ENCODE measurements at places on chromosomes 16 and 17. TPM values are rescaled to one million over a fixed set of nuclear protein-coding genes. Genes with fewer than 3 reads are reported as not detected.

Gene KIF19
- total RNA-seq, result not detected

Gene RNPS1
- 81.1 TPM for total RNA-seq

Gene DDX52
- total RNA-seq, result 35.9 TPM

Gene AIPL1
- total RNA-seq, result not detected

Gene IGSF6
- 2.9 TPM for total RNA-seq

Gene GEMIN4
- 7.7 TPM for total RNA-seq

Gene FBXW10
- 0.82 TPM for total RNA-seq

Gene ZNF668
- 9.0 TPM for total RNA-seq

Gene ABCA3
- 36.3 TPM for total RNA-seq

Gene RHOT2
- 17.9 TPM for total RNA-seq

Gene UNC45B
- under 0.01 TPM for total RNA-seq

Gene DHRS7C
- not detected for total RNA-seq

Gene FBXO39
- total RNA-seq, result not detected

Gene G6PC1
- not detected for total RNA-seq

Gene NACA2
- total RNA-seq, result not detected

Gene TMC8
- 0.41 TPM for total RNA-seq

Gene DHX8
- total RNA-seq, result 40.8 TPM

Gene ADCY9
- total RNA-seq, result 6.5 TPM

Gene IL21R
- 0.41 TPM for total RNA-seq

Gene ABCC12
- total RNA-seq, result 0.41 TPM

Gene HIRIP3
- 12.6 TPM for total RNA-seq

Gene MRPS7
- total RNA-seq, result 37.1 TPM

Gene EPOP
- 0.82 TPM for total RNA-seq

Gene LMF1
- 10.2 TPM for total RNA-seq

Gene KRT33B
- total RNA-seq, result not detected

Gene KRT9
- total RNA-seq, result not detected

Gene TUBG2
- total RNA-seq, result 8.2 TPM

Gene LGALS9
- 0.41 TPM for total RNA-seq

Gene EXOC3L1
- total RNA-seq, result 1.2 TPM
